SW 1271 (cell line): ENCODE measurements at places on chromosomes 12 and 14.

DNA sequence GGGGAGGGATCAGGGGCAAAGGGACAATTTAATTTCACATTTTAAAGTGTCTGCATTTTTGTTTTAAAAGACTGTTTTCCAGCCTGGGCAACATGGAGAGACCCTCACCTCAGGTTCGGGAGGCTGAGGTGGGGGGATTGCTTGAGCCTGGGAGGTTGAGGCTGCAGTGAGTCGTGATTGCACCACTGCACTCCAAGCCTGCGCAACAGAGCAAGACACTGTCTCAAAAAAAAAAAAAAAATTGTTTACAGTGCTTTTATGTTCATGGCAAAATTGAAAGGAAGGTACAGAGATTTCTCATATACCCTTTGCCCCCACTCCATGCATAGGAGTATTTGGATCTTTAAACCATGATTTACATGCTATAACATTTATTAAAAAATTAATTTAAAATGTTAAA is 16.4 kb upstream of the HVCN1 start:
- DNase-seq, result no peak

DNA sequence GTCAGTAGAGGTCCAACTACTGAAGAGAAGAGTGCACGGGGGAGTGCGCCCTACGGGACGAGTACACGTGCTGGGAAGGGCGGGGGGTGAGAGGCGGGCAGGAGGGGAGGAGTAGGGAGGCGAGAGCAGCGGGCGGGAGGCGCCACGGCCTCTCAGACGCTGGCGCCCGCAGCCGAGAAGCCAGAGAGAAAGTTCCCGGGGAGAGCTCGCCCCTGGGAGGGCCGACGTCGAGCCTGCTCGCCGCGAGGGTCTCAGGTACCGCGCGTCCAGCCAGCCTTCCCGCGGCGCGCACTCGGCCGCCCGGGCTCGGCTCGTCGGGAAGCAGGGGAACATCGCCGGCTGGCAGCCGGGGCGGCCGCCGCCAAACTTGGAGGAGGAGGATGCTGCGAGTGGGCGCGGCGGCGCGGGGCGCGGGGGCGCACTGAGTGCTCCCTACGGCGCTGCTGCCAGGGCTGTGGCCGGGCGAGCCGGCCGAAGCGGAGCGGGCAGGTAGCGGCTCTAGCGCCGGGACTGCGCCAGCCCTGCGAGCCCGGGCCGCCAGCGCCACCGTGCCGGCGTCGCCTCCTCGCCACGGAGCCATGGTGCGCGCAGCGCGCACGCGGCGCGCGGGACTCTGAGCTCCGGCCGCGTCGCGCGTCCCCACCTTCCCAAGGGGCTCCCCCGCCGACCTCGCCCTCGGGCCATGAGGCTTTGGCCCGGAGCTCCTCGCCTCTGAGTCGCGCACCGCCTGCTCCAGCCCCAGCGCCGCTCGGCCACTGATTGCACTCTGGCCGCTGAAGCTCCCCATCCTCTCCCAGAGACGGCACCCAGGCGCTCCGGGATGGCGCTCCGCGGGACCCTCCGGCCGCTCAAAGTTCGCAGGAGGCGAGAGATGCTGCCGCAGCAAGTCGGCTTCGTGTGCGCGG is at the start of gene SLC24A4:
Gene SLC24A4, plus strand, starts transcription at position 155 of the 905 bp plus-strand sequence. Its CDS starts 666 bp downstream, at position 821.
- DNase-seq, result no peak

DNA sequence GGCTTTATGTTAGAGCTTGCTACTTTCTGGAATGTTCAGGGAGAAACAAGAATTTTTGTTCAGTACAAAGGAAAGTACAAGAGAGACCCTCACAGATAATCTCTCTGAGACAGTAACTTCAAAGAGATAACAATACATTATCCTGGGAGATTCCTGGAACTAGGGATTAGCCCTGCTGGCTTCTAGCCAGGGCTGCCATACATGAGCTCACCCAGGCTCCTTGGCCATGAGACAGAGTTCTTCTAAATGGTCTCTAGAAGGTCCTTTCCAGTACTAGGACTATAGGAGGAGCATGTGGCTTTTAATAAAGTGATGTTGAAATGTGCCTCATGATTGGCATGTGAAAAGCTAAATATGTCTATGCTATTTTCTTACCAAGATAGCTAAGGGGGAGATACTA is 342.5 kb downstream of the EMP1 start:
- DNase-seq, result no peak

- no peak for DNase-seq
Measured at GRCh38 chr14:60251877-60252276, 2.9 kb downstream of the PPM1A start.

DNA sequence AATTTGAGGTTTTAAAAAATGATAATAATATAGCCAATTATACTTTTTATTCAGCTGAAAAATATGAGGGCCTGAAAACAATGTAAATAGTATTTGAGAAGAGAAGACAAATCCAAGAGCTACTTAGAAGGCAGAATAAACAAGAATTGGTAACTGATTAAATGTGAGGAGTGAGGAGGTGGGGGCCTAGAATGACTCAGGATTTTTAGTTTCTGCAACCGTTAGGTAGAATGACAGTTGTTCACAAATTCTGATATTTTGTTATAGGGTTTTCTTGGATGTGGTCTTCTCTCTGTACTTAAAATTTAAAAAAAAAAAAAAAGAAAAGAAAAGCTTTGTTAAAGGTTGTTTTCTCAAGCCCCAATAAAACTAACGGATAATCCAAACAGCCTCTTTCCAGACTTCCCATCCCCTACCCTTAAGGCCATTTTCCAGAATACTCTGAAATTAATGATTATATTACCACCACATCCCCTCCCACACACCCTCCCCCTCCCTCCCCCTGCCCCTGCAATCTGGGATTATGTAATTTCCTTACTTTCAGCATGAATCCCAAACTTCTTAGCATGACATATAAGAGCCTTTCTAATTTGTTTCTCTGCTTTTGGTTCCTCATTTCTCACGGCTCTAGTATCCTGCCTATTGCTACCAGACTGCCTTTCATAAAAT is 50.4 kb downstream of the LRP6 start:
- DNase-seq, result no peak

GRCh38 chr14:37195327-37195726 is 2.4 kb upstream of the MIPOL1 start:
- no peak for DNase-seq

GRCh38 chr12:52207106-52207505 is 15.3 kb upstream of the KRT80 start:
- no peak for DNase-seq

- no peak for DNase-seq
Measured at GRCh38 chr12:75690296-75690955, 179.0 kb upstream of the KRR1 start.

DNA sequence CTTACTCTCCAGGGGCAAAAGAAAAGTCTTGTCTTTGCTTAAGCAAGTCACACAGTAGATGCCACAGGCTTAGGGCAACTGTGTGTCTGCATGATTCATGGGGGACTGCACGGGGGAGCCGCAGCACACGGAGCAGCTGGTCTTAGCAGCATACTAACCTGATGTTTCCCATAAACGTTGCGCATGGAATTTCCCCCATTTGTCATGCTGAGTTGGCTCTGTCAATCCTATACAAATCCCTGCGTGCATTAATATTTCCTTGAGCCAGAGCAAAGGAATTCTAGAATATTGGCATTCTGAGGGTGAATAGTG is 71.2 kb downstream of the SAMD4A start:
- no peak for DNase-seq

DNA sequence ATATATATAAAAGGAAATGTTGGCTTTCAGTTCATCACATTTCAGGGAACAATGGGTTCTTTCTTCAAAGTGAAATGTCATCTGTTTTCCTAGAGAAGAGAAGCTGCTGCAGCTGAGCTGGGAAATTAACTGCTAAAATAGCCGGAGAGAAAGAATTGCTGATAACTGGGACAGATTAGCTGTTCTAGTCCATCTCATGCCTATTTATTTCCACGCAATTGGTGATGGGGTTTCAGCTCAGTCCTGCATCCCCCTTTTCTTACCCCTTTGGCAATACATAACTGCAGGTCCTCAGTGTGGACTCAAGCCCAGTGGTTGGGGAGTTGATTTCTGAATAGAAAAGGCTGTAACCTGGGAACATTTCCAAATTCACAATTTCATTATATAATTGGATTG is 436.9 kb upstream of the TMEM132C start:
- no peak for DNase-seq

GRCh38 chr12:3527181-3527580 is 36.2 kb downstream of the PRMT8 start:
- DNase-seq, result peak; percentile 57
